Gastroesophageal sphincter (tissue), 4 donors: ENCODE measurements at places on chromosomes 1 and 21. TPM values are rescaled to one million over a fixed set of nuclear protein-coding genes. Genes with fewer than 3 reads are reported as not detected.
A peak's percentile ranks its signal among the peaks of the same experiment; 100 is the strongest.

GRCh38 chr1:87104140-87104539 is 189.7 kb downstream of the HS2ST1 start:
- ATAC-seq, result no peak

DNA sequence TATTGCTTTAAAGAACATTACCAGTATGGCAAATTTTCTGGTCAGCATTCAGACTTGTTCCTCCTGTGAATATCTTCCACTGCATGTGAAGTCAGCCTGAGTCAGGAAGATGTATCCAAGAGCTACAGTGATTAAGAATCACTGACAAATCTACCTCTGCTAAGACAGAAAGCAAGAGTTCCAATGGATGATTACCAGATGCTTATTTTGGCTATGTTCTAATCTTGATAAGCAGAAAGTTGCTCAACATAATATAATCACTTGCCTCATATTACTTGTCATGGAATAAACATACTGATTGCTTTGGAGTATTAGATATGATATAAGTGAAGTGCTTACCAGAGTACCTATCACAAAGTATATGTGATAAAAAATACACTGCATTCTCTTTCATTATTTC is 738.1 kb downstream of the ADGRL2 start:
- peak; percentile 36 for ATAC-seq

GRCh38 chr1:84407958-84408422 is 9.7 kb downstream of the DNASE2B start:
- no peak for ATAC-seq

DNA sequence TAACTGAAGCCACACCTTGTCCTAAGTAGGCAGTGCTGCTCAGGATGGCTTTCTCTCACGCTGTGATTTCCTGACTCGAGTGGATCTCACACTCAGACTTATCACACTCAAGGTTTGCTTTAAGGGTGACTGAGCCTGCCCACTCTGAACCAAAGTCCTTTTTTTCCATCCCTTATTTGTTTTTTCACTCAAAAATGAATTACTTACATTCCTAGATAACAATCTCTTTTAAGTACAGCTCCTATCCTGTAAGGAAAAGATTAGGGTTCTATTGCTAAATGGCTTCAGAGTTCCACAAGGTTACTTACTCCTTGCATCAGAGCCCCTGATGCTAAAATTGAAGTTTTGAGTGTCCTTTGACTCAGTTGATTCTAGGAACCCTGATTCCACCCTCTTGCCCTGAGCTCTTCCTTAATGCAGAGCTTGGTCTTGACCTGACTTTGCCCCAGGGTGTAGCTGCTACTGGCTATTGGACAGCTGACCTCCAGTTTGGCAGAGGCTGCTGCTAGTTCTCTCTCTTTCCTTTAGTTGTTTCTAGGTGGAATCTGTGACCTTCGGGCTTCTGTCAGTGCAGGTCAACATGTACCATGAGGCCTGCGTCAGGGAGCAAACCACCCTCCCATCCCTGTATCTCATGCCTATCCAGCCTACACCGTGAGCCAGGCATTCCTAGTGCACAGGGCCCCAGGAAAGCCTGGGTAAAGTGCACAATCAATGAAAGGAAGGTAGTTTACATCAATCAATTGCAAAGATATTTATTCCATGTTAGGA is 80.1 kb upstream of the CD55 start:
- ATAC-seq, result no peak

- no peak for ATAC-seq
Observed at GRCh38 chr1:4752059-4752458, 97.7 kb downstream of the AJAP1 start.

GRCh38 chr1:174040387-174040786 is 18.2 kb upstream of the RC3H1 start:
- ATAC-seq, result no peak

- ATAC-seq, result no peak
Observed at GRCh38 chr21:34353182-34353581, 10.6 kb upstream of the KCNE2 start.

- no peak for ATAC-seq
Observed at GRCh38 chr1:81224222-81224621, 576.5 kb upstream of the ADGRL2 start.

- no peak for ATAC-seq
Observed at GRCh38 chr1:220176540-220176939, 82.6 kb downstream of the IARS2 start.

DNA sequence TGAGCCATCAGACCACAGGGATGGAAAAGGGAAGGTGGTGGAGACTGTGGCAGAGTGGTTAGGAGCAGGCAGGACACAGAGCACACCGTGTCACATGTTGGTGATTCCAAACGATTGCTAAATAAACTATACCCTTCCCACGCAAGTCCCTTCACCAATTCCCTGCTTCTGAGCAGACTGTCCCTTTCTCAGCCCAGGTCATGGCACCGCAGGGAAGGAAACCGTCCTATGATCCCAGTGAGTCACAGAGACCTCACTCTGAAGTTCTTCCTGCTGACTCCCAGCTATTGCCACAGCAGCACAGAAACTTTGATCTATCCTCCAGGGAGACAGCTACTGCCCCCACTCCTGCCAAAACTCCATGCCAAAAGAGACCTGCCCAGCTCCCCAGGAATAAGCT is 19.2 kb downstream of the RIMS3 start:
- ATAC-seq, result no peak

GRCh38 chr1:100305954-100306353 is 39.9 kb downstream of the RTCA start:
- ATAC-seq, result no peak

Gene SLC22A15
- total RNA-seq, result 3.6 TPM

Gene C1orf105
- total RNA-seq, result not detected

Gene RHEX
- 6.8 TPM for total RNA-seq

Gene TCHH
- 0.16 TPM for total RNA-seq
